ENCODE measurements at places on chromosomes 13 and 19.

- no peak for DNase-seq
Observed at GRCh38 chr13:91643394-91643793, 245.0 kb downstream of the GPC5 start.

- DNase-seq = no peak
Observed at GRCh38 chr19:49020342-49020741, 3.5 kb upstream of the LHB start.

DNA sequence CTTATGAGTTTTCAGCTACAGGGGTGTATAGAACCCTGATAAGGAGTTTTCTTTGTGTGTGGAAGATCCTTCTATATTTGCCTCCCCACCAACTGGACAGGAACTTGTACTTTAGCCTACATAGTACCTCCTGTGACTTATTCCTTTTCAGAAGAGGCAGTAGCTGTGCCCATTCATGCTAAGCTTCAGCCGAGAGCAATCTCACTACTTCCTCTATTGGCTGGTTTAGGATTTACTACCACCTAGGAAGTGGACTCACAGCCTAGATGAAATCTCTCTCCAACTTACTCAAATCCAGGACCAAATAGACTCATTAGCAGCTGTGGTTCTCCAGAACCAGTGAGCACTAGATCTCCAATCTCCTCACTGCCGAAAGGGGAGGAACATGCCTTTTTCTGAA, 2.3 kb upstream of the REX1BD start:
- no peak for DNase-seq

DNA sequence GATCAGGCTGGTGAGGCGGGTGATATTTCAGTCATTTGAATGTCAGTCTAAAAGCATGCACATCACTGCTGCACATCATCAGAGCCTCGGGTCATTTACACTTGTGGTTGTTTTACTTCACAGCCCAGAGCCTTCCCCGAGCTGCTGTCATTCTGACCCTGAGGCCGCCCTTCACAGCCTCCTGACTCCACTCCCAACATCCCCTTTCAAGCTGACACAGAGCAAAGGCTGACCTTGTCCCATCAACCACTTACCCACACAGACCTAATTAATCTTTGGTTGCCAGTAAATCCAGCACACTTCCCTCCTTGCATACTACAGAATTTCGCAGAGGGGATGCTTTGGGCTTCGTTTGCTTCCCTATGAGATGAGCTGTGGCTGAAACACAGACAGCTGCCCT, 528.1 kb downstream of the DIAPH3 start:
- no peak for DNase-seq

- peak; percentile 48 for DNase-seq
Observed at GRCh38 chr19:49890349-49891311, 6.1 kb downstream of the IL4I1 start.

All from central memory CD4-positive, alpha-beta T cell (primary cell).